Hematopoietic multipotent progenitor cell treated with erythropoietin and hydrocortisone succinate and interleukin-3 and kit ligand, for 4 days (in vitro differentiated cells): ENCODE measurements at places on chromosomes 7 and 10.

DNA sequence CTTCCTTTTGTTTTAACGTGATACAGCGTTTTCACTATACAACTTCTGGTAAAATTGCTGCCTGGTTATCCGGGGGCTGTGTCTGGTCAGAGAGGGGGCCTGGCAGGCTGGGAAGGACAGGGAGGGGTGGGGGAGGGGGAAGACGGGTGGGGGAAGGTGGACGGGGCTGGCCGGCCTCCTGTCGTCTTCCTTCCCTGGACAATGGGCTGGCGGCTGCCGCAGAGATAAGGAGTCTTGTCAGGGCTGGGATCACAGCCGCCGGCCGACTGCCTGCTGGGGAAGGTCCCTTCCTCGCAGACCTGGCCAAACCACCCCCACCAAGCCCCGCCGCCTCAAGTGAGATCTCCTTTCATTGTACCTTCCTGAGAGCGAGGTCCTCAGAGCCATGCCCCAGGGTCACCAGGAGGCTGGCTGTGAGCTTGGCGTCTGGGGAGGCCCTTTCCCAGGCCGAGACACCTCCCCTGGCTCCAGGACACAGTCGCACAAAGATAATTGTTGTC lies 151.2 kb upstream of the TNRC18 start:
- DNase-seq, result no peak

- no peak for DNase-seq
Measured at GRCh38 chr7:94039368-94040035, 35.3 kb upstream of the BET1 start.

- DNase-seq, result peak; percentile 87
Measured at GRCh38 chr7:2529161-2530070, 9.8 kb downstream of the LFNG start.

- DNase-seq, result no peak
Measured at GRCh38 chr10:70958396-70958795, 70.0 kb upstream of the PCBD1 start.

GRCh38 chr10:77004917-77005564 lies 632.6 kb downstream of the KCNMA1 start:
- DNase-seq, result peak; percentile 69

DNA sequence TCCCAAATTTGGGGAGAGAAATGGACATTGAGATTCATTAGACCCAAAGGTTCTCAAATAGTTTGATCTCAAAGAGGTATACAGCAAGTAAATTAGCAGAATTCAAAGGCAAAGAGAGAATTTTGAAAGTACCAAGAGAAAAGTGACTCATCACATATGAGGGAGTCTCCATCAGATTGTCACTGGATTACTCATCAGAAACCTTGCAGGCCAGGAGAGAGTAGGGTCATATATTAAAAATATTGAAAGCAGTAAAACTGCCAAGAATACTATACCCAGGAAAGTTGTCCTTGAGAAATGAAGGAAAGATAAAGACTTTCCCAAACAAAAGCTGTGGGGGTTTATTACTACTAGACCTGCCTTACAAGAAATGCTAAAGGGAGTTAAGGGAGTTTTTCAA lies 140.6 kb downstream of the TMEM168 start:
- DNase-seq, result no peak

DNA sequence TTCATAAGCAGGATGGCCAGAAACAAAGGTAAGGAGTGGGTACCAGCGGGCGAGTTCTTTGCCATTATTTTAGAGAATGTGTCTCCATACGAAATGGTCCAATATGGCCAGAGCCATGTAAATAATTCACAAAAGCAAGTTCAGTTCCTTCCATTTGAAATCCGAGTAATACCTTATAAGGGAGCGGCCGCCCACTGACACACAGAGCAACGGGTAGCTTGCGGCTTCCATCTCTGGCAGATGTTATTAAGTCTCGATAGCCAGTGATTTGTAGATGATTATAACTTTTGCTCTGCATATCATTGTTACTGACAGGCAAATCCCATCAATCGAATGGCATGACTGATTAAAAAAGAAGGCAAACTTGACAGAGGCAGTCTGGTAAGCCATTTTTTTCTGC lies 63.2 kb downstream of the GFRA1 start:
- no peak for DNase-seq

- DNase-seq, result peak; percentile 53
Measured at GRCh38 chr10:84097787-84098353, 41.4 kb upstream of the GHITM start.

GRCh38 chr10:60351191-60351853 lies 38.4 kb downstream of the ANK3 start:
- no peak for DNase-seq

- no peak for DNase-seq
Measured at GRCh38 chr7:28354601-28355402, 57.5 kb upstream of the CREB5 start.
